ENCODE measurements at places on chromosomes 7 and 10.

- DNase-seq, result no peak
Observed at GRCh38 chr7:110105307-110105706, 985.6 kb upstream of the LRRN3 start.

GRCh38 chr7:123717689-123718088 is 31.1 kb downstream of the WASL start:
- no peak for DNase-seq

DNA sequence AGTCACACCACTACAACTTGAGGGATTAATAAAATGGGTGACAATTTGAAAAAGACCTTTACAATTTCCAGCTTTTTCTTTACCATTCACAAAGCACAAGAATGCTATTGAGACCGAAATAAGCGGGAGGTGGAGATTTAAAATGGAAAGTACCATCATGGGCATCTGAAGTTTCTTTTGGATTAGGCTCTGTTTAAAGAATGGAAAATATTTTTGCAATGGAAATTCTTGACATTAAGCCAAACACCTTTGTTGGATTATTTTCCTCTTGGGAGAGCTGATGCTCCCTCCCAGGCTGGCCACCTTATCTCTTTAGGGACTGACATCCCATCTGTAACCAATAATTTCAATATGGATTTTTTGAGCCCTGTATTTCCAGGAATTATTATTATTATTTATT is 62.5 kb downstream of the BPGM start:
- DNase-seq, result no peak

- no peak for DNase-seq
Observed at GRCh38 chr10:27724287-27724686, 21.3 kb downstream of the MKX start.

- no peak for DNase-seq
Observed at GRCh38 chr7:43110791-43111535, 1.5 kb upstream of the HECW1 start.

DNA sequence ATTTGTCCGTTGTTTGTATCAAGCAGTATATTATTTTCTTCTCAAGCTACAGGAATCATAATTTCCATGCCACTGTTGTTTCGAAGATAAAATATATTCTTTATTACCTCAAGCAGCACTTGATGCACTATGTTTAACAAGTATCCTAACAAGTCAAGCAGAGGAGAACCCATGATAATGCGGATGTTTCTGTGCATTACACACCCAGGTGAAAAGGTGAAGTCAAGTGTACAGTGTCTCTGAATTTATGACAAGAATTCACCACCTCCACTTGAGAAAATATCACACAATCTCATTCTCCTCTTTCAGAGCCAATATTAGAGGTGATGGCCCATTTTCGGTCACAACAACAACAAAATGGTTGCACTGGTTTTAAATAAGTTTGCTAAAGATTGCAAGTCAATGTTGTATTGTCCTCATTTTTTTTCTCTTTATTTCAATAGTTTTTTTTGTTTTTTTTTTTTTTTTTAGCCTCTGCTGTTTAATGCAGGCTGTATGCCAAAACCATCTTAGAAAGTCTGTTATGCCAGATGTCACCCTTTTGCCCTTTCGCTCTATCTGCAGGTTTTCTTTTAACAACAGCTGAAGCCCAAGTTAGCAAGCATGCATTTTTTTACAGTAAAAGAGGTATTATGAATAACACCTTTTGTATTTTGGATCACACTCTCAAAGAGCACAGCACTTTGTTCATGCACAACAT is 568.7 kb upstream of the LRRN3 start:
- DNase-seq, result no peak

- DNase-seq, result no peak
Observed at GRCh38 chr7:128407751-128408708, 1.8 kb downstream of the IMPDH1 start.

DNA sequence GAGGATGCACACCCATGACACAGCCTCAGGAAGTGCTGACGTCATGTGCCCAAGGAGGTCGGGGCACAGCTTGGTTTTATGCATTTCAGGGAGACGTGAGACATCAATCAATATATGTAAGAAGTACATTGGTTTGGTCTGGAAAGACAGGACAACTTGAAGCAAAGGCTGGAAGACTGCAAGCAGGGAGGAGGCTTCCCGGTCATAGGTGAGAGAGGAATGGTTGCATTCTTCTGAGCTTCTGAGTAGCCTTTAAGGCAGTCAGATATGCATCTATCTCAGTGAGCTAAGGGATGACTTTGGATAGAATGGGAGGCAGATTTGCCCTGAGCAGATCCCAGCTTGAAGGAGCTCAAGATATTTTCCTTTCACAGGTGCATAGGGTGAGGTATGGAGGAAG is 349.5 kb downstream of the TYW1 start:
- no peak for DNase-seq

- no peak for DNase-seq
Observed at GRCh38 chr10:50439806-50440205, 183.9 kb downstream of the SGMS1 start.

DNA sequence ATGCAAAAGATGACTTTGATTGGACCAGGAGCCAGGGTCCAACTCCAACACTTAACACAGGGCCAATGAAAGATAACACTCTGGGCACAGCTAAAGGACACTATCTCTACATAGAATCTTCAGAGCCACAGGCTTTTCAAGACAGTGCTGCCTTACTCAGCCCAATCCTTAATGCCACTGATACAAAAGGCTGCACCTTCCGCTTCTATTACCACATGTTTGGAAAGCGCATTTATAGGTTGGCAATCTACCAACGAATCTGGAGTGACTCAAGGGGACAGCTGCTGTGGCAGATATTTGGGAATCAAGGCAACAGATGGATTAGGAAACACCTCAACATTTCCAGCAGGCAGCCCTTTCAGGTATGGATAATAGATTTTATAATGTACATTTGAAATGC is 160.7 kb downstream of the MALRD1 start:
- DNase-seq, result no peak

- no peak for DNase-seq
Observed at GRCh38 chr10:77072361-77072835, 565.2 kb downstream of the KCNMA1 start.

DNA sequence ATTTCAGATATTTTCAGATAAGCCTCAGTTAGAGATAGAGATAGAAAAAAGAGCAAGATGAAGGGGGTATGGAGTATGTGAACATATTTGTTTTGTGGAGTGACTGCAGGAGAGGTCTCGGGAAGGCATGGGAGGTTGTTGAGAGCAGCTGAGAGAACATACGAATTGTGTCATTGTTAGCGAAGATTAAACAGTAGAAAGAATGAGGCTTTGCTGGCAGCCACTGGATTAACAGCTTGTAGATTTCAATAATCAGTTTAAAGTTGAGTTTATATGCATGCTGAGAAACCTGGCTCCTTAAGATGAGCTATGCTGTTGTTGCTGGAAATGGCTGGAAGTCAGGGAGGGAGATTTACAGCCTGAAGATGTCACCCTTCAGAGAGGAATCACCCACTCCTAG is 100.9 kb upstream of the SORCS3 start:
- DNase-seq, result no peak

GRCh38 chr7:69211739-69212138 is 386.5 kb upstream of the AUTS2 start:
- DNase-seq, result no peak

DNA sequence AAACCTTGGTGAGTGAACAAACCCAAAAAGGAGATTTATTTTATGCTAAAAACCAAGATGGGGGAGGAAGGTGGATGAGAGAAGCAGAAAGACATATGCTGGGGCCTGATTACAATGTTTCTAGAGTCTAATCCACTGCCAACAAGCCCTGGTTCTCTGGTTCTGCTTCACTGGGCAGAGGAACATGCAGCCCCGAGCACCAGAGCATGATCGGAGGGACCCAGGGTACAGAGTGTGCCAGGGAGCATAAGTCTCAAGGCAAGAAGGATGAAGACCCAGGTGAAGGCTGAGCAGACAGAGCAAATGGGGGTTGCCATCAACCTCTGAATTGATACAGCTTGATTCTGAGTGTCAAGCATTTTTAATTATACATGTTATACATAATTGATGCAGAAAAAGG is 30.7 kb downstream of the SLC16A12 start:
- DNase-seq, result no peak

- DNase-seq, result peak; percentile 37
Observed at GRCh38 chr10:83764666-83765065, 374.6 kb upstream of the GHITM start.

DNA sequence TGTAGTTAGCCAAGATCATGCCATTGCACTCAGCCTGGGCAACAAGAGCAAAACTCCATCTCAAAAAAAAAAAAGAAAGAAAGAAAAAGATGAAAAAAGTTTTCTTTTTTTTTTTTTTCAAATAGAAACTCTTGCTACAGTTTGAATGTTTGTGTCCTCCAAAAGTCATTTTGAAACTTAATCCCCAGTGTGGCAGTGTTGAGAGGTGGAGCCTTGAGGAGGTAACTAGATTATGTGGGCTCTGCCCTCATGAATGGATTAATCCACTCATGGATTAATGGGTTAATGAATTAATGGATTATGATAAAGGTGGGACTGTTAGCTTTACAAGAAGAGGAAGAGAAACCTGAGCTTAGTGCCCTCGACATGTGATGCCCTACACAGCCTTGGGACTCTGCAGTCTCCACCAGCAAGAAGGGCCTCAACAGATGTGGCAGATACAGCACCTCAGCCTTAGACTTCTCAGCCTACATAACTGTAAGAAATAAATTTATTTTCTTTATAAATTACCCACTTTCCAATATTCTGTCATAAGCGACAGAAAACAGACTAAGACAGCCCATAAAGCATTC is 25.1 kb downstream of the CPEB3 start:
- DNase-seq, result no peak

- DNase-seq, result no peak
Observed at GRCh38 chr10:107059872-107060271, 104.6 kb downstream of the SORCS1 start.

GRCh38 chr7:105000927-105001336 is 13.1 kb upstream of the KMT2E start:
- no peak for DNase-seq

DNA sequence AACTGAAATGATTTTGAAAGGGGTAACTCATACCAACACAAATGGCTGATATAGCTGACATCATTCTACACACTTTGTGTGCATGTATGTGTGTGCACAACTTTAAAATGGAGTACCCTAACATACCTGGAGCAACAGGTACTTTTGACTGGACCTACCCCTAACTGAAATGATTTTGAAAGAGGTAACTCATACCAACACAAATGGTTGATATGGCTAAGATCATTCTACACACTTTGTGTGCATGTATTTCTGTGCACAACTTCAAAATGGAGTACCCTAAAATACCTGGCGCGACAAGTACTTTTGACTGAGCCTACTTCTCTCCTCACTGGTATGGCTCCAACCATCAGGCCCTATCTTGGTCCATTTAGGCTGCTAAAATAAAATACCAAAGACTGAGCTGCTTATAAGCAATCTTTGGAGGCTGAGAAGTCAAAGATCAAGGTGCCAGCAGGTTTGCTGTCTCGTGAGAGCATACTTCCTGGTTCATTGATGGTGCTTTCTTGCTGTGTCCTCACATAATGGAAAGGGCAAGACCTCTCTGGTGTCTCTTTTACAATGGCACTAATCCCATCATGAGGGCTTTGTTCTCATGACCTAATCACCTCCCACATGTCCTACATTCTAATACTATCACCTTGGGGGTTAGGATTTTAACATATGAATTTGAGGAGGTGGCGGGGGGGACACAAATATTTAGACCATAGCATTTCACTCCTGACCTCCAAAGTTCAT is 173.3 kb downstream of the CFTR start:
- no peak for DNase-seq

- DNase-seq, result peak; percentile 52
Observed at GRCh38 chr10:88110355-88110754, 246.9 kb downstream of the PTEN start.

DNA sequence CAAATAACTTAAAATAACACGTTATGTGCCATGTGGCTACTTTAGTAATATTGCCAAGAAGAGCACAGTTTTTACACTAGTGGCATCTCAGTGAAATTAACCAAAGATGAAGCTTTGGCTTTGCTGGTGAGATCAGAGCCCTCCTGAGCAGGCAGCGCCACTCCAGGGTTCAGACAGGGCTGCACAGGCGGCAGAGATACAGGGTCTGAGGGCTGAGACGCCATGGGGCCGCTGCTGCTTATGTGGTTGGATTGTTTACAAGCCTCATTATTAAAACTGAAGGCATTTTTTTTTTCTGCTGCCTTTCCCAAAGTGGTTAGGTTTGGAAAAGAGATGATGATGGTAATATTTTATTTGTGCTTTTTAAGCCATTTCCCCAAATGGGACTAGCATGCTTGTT is 68.8 kb upstream of the DNAJB6 start:
- no peak for DNase-seq

DNA sequence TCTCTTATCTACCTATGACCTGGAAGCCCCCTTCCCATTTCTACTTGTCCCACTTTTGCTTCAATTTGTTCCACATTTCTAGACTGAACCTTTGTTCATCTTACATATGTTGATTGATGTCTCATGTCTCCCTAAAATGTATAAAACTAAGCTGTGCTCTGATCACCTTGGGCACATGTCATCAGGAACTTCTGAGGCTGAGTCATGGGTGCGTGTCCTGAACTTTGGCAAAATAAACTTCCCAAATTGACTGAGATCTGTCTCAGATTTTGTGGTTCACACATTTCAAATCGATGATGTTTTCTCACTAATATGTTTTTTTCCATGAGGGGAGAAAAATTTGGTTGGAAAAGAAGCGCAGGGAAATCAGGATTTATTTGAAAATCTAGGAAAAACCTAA is 406.2 kb upstream of the LRRTM3 start:
- DNase-seq, result no peak

DNA sequence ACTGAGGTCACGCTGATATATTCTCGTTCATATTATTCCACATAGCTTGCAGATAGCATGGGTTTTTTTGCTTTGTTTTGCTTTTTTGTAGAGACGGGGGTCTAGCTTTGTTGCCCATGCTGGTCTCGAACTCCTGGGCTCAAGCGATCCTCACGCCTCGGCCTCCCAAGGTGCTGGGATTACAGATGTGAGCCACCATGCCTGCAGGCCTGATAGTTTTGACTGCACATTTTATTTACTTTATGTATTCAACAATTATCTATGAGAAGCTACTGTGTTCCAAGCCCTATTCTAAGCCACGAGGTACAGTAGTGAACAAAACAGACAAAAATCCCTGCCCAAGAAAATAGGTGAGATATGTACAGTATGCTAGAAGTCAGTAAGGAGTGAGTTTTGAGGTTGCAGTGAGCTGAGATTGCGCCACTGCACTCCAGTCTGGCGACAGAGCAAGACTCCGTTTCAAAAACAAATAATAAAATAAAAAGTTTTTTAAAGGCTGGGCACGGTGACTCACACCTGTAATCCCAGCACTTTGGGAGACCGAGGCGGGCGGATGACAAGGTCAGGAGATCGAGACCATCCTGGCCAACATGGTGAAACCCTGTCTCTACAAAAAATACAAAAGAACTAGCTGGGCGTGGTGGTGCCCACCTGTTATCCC is 1.3 kb upstream of the YWHAG start:
- peak; percentile 47 for DNase-seq

GRCh38 chr7:11191081-11191480 is 217.4 kb downstream of the PHF14 start:
- DNase-seq, result no peak

DNA sequence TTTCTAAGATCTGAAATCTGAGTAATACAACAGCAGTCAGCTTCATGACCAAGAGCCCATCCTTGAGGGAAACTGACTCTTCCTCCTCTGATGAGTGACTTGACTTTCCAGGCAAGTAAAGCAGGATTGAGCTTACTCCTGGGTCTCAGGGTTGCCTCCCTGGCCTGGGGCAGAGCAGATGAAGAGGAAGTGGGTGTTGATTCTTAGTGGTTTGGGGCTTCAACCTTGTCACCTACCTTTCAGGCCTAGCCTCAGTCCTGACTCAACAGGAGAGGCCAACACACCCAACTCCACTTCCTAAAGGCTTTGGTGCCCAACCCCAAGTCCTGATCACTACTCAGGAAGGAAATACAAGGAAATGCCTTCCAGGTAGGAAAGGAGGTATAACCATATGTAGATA is 54.1 kb downstream of the KCNMA1 start:
- no peak for DNase-seq

All from A549 (cell line).